Stimulated activated CD4-positive, alpha-beta T cell treated with anti-CD3 and anti-CD28 coated beads, Interleukin-15, amount 100 ng/mL, for 1 hour (primary cell): ENCODE measurements at places on chromosomes 11 and 22.

DNA sequence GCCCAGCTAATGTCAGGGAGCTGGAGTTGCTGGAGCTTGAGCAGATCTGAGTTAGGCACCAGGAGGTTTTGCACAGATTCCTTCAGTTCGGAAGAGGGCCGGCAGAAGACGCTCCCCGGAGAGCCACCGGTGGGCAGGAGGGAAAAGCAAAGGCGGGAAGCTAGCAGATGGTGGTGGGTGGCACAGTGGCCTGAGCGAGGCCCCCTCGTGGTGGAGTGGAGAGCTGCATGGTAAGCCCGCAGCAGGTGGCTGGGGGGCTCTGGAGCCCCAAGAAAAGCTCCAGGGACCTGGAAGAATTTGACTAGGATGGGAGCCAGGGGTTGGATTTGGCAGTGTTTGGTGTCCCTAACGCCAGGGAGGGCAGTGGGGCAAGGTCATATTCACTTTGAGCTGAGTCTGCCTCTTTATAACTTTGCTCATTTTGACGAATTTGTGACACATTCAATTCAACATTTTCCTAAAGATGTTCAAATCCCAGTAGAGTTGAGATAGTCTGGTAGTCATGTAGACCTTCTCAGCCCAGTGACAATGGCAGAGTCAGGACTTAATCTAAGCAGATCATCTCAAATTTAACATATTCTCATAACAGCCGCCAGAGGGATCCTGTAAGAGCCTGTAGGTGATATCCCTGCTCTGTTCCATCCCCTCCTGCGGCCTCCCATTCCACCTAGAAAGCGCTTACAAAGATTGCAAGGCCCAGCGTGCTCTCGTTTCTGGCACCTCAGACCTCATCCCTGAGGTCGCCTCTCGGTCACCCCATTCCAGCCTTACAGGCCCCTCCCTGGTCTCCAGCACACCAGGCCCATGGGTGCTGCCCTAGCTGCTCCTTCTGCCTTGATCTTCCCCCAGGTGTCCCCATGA, 57.9 kb downstream of the TRIM29 start:
- DNase-seq = no peak

GRCh38 chr11:66854231-66854661, 2.6 kb upstream of the LRFN4 start:
- no peak for DNase-seq

GRCh38 chr11:125262194-125262829, 97.8 kb downstream of the PKNOX2 start:
- DNase-seq = no peak

- DNase-seq = no peak
Measured at GRCh38 chr11:91244912-91245311, 979.7 kb upstream of the FAT3 start.

GRCh38 chr11:64918017-64918416, 1.0 kb upstream of the ATG2A start:
- DNase-seq = no peak

GRCh38 chr11:126072801-126073594, 10.3 kb upstream of the CDON start:
- DNase-seq = no peak

- no peak for DNase-seq
Measured at GRCh38 chr11:85475660-85476517, 151.3 kb downstream of the DLG2 start.

DNA sequence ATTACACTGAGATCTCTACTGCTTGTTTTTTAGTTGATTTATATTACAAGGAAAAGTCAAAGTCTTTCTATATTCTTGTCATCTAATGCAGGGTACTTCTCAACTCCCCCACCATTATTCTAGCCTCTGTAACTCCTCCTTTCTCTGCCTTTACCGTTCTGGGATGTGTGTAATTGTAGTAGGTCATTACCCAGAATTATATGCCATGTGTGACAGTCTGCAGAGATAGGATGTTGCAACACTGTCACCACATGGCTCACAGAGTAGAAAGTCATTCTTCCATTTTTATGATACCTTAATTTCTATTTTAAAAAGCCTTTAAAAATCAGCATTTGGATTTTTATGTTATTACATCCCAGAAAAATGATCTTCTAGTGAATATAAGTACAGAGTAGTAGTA, 32.7 kb downstream of the ZNF143 start:
- DNase-seq = no peak

GRCh38 chr11:61817471-61818202, 834 bp upstream of the FADS1 start:
- no peak for DNase-seq

DNA sequence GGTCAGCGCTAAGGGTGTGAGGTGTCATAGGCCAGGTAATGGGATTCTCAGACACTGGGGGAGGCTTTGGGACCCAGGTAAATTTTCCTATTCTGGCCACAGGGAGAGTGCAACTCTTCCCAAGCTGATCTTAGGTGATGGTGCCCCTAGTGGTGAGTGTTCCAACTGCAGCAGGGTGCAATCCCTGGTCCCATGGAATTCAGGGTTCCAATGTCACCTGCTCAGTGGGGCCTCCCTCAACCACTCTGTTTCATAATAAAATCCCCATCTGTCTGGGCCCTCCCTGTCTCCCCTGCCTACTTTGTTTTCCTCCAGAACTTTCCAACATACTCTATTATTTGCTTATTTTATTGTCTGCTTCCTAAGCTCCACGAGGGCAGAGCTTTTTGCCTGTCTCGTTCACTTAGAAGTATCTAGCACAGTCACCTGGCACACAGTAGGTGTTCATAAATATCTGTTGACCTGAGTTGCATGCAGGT, 2.9 kb upstream of the SGSM1 start:
- peak; percentile 41 for DNase-seq

DNA sequence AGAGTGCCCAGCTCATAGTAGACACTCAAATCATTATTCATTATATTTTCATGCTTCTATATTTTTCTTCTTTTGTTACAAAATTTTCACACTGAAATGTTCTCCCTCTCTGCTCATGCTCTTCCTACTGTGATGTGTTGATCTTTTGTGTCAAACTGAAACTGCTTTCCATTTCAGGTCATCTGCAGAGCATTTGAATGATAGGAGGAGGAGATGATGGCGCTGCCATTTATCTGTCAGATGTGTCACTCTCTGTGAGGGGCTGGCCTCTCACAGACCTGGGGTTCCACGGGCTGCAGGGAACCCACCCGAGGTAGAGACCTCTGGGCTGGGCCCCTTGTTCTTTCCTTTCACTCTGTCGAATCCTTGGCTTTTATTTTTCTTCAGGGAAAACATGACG, 41.1 kb downstream of the OR10A6 start:
- no peak for DNase-seq

GRCh38 chr22:45429981-45430775, 16.7 kb downstream of the RIBC2 start:
- DNase-seq = no peak

DNA sequence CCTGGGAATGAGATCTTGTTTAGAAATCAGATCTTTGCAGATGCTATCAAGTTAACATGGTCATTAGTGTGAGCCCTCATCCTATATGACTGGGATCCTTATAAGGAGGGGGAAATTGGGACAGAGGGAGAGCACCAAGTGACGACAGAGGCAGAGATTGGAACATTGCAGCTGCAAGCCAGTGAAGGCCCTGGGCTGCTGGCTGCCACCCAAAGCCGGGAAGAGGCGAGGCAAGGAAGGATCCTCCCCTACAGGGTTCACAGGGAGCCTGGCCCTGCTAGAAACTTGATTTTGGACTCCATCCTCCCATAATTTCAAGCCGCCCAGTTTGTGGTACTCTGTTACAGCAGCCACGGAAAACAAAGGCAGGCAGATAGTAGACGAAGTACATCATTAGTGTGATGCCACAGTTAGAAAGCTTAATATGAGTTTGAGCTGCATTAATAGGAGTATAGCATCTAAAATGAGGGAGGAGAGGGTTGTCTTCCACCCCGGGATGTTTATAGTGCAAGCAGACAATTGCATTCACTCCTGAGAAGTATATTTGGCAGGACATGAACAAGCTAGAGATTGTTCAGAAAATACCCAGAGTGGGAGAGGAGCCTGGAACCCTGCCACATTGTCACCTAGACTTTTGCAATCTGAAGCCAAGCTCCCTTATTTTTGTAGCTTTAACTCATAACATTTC, 56.8 kb upstream of the CLMP start:
- DNase-seq = no peak

DNA sequence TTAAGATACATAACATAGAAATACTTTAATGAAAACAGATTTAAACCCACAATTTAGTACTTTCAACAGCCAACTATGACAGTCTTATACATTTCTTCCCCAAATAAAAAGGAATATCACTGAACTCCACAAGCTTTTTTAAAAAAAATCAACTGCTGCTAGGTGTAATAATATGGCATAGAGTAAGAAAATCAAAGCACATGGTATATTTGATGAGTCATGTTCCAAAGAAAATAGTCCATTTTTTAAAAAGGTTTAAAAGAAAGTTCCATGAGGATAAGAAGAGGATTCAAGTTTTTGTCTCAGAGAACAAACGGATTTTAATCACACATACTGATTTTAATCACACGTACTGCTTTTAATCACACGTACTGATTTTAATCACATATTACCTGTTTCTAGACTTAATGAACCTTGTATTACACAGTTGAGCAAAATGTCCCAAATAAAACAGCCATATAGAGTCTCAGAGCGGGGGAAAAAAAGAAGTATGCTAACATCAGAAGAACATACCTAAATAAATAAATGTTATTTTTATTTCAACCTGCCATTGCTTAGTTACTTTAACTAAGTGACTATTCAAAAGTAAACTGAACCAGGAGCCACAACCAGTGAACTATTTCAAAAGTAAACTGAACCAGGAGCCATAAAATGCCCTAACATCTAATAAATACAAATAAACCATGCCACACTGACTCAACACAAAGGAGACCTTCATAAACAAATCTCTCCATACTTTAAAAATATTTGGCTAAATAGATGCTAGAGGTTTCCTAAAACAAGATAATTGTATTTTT, 198.4 kb downstream of the SBF2 start:
- DNase-seq = no peak

DNA sequence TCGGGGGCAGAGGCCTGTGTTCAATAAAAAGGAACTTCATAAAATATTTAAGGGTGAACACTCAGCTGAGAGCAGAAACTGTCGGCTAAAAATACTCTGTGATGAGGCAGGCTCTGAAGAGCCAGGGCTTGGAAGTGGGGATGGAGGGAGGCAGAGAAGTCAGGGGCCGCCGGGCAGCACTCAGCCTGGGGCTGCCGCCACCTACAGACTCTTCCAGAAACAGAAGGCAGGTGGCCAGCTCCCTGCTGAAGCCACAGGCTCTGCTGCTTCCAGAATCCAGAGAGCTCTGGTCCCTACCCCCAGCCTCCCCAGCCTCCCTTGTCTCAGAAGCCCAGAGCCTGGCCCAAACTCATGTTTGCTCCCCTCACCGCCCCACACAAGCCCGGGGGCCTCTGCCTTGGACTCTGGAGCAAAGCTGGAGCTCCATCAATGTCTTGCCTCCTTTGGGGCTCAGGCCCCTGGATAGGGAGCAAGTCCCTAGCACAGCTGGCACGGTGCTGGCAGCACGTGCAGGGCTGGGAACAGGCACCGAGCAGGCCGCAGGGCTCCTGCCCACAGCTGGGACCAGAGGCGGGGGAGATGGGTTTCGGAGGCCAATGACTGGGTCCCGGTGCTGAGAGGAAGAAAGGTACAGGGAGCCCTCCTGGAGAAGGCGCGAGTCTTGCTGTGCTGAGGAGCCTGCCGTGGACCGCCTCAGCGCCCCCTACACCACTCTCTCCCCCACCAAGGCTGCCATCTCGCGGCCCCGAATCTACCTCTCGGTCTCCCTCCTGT, 8.2 kb downstream of the LRFN4 start:
- no peak for DNase-seq

GRCh38 chr22:35452351-35452781, 52.4 kb downstream of the MCM5 start:
- no peak for DNase-seq

GRCh38 chr22:27915986-27916385, 3.1 kb downstream of the PITPNB start:
- DNase-seq = no peak

DNA sequence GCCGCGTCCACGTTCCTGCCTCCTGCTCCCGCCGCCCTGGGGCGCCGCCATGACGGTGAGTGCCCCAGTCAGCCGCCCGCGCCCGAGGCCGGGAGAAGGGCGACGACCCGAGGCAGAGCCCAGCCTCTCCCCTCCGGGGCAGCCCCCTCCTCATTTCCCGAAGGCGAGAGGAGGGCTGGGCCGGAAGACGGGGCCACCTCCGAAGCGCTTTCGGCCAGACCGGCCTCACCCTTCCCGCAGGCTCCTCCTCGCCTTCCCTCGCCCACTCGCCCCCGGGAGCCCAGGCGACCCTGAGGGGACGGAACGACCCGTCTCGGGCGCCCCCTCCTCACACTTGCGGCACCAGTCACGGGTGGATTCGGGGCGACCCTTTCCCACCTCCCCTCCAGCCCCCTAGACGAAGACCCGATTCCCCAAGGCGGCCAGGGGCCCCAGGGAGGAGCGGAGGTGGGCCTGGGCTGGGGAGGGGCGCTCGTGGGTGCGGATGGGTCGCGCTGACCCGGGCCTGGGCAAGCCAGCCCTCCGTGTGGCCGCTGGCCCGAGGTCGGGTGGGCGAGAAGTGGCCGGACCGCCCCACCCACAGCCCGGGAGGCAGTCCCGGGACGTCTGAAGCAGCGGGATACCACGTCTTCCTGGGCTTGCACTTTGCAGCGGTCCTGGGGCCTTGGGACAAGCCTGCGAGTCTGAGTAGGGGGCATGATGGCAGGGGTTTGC, 49.7 kb downstream of the TRIOBP start:
- peak; percentile 2 for DNase-seq

DNA sequence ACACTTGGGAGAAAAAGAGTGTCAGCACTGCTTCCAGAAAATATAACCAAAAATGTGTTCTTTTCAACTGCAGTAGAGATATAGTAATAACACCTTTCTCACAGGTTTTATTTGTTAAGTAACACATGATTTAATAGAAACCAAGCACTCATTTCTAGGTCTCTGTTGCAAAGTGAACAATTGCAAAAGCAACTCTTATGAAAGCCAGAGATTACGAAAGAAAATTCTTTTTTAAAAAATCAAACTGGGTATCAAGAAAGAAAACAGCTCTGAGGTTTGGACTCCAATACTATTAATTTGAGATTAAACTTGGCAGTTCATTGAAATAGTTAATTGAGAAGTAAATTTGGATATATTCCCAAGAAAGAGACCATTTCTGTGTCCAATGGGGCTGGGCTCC, 9.8 kb upstream of the XKR3 start:
- no peak for DNase-seq

DNA sequence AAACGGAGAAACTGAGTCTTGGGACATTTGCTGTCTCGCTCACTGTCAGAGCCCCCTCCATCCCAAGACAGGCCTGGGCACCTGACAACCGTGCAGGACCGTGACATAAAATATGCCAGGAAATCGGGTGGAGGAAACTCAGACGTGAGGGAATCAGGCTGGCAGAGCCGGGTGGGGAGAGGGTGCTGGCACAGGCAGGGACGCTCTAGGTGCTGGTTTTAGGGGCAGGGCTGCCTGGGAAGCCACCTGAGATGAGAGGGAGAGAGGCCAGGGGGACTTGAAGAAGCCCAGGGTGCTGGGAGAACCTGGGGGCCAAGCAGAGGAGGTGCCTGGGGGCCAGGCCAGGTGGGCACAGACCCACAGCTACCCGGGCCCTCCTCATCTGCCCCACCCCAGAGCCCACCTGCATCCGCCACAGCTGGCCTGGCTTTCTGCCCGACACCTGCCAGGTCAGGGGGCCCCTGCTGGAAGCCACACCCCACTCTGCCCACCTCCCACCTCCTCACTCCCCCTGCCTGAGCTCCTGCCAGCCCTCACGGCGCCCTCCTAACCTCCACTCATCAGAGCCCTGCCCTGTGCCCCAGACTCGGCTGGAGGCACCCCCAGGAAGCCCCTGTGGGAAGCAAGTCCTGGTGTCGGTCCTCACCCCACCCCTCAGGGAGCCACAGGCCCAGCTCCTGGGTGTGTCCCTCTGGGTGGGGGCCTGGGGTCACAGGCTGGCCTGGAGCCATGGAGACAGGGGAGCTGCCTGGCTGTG, 27.3 kb upstream of the MUC5AC start:
- no peak for DNase-seq

- no peak for DNase-seq
Measured at GRCh38 chr11:80538040-80538439, 1097.2 kb upstream of the TENM4 start.
